ENCODE measurements at places on chromosomes 3 and 15.

GRCh38 chr15:82812994-82813393 lies 3.6 kb downstream of the WHAMM start:
- DNase-seq, result no peak

DNA sequence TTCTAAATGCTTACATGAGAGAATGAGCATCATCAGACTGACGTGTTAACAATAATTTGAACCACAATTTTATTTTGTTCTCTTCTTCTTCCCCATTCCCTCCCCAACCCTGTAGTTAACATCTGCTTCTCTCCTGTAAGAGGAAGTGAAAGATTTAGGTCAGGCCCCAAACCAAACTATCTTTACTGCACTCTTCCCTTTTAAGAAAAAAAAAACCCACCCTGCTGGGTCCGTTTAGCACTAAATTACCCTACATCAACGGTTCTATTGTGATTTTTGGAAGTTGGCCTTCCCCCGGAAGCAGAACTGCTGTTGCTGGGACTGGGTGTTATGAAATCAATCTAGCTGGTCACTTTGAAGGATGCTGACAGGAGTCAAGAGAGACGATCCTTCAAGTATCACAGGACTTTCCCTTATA lies 49.4 kb downstream of the NFKBIZ start:
- no peak for DNase-seq

- no peak for DNase-seq
Measured at GRCh38 chr15:65954289-65954741, 85.0 kb downstream of the RAB11A start.

DNA sequence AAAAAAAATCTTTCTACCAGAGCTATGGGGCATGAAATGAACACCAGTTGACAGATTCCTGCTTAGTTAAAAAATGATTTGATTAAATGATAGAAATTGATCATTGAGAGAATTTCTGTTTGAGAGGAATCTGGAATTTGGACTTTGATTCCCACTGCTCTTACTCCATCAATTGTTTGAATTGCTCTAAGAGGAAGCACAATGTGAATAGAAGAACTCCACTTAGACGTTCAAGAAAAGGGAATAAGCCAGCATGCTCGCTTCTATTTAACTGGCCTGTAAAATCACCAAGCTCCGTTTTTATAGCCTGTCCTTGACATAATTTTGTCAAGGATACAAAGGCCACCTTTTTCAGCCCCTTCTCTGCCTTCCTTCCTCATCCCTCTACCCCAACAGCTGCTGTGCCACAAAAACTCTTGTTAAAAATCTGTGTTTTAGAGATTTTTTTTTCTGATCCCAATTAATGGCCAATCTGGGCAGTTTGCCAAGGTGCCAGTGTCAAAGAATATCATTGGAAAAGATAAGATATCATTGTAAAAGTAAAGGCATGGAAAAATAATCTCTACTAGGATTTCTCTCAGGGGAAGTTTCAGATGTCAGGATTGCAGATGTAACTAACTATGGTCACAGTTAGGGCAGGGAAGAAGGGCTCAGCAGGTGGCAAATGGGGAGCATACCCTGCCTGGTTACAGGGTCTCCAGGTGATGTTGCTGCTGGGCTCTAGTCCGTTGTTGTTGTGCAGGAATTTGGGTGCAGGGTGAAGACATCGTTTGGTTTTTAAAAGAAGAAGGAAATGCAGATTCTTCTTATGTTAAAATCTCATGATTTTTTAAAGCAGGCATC lies 301.8 kb upstream of the PDZRN3 start:
- no peak for DNase-seq

- no peak for DNase-seq
Measured at GRCh38 chr3:55765398-55765797, 278.3 kb upstream of the WNT5A start.

DNA sequence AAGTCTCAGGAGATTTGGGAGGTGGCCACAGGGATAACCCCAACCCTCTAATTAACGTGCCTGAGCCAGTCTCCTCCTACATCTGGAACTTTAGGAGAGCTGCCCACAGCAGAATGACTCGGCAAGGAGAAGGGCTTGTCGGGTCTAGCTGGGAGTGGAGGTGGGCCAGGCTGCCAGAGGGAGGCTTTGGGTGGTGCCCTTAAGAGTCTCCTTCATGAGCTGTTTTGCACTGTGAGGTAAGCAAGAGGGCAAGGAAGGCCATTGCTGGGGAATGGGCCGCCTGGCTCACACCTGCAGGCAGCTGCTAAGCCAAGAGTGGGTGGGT lies 3.6 kb upstream of the TNK2 start:
- no peak for DNase-seq

DNA sequence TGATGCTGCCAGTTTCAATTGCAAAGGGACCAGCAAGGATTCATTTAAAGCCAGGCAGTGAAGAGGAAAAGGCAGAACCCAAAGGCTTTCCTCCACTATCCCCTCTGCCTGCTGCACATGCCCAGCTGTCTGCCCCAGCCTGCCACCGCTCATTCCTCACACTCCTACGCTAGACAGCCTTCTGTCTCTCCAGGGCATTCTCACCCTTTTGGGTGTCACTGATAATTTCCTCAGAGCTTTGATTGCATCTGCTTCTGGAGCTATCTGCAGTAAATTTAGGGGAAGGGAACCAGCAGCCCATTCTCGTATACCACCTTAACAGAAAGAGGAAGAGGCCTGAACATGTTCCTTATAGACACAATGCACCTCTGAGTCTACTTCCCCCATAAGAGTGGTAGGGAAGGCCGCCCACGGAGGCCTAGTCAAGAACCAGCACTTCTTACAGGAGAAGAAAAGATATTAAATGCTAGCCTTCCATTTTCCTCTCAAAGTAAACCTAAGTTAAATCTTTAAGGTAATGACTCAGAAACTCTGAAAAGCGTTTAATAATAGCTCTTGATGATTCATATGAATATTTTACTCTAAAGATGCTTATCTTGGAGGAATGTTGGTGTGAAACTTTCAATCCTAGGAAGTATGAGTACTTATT lies 20.9 kb downstream of the NUDT16 start:
- no peak for DNase-seq

GRCh38 chr3:29317659-29318173 lies 36.8 kb downstream of the RBMS3 start:
- DNase-seq, result no peak
